Suppressor macrophage treated with lipopolysaccharide for 4 hours (primary cell): ENCODE measurements at places on chromosomes 6 and 20.

DNA sequence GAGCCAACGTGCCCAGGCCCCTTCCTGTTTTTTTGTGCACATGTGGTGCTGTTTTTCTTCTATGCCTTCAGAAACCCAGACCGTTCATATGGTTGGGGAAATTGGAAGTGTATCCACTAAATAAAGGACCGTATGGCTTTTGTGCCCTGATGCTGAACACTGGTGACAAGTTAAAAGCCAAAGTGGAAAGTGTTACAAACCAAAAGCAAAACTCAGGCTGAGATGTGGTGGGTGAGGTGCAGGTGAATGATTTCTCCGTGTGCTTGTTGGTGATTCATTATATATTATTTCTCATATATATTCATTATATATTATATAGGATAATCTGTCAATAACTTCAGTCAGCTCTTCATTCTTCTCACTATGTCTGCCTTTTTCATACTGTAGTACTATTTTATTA is 148.6 kb downstream of the SOBP start:
- no peak for DNase-seq

GRCh38 chr6:69593706-69594105 is 203.1 kb downstream of the LMBRD1 start:
- no peak for DNase-seq

DNA sequence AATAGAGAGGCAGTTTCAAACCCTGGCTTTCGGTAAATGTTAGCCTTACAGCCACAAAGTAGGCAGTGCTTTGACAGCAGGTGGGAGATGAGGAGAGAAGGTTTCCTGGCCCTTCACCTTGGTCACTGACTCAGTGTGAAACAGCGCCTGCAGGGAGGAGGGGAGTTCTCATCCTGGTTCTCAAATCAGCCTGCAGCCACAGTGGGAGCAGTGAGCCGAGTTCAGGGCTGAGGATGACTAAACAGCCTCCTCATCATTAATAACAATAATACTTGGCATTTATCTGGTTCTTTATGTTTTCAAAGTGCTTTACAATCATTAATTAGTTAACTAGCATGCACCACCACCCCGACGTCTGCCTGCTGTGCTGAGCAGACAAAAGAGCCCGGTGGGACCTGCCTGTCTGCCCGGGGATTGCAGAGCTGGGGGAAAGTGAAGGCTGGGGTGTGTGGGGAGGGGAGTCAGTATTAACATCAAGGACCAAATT is 59.6 kb downstream of the PRDM1 start:
- DNase-seq, result no peak

GRCh38 chr6:37851997-37852524 is 32.5 kb downstream of the ZFAND3 start:
- no peak for DNase-seq

- DNase-seq, result no peak
These were observed 25.3 kb upstream of the CCND3 start for GRCh38 chr6:41966961-41967311.

DNA sequence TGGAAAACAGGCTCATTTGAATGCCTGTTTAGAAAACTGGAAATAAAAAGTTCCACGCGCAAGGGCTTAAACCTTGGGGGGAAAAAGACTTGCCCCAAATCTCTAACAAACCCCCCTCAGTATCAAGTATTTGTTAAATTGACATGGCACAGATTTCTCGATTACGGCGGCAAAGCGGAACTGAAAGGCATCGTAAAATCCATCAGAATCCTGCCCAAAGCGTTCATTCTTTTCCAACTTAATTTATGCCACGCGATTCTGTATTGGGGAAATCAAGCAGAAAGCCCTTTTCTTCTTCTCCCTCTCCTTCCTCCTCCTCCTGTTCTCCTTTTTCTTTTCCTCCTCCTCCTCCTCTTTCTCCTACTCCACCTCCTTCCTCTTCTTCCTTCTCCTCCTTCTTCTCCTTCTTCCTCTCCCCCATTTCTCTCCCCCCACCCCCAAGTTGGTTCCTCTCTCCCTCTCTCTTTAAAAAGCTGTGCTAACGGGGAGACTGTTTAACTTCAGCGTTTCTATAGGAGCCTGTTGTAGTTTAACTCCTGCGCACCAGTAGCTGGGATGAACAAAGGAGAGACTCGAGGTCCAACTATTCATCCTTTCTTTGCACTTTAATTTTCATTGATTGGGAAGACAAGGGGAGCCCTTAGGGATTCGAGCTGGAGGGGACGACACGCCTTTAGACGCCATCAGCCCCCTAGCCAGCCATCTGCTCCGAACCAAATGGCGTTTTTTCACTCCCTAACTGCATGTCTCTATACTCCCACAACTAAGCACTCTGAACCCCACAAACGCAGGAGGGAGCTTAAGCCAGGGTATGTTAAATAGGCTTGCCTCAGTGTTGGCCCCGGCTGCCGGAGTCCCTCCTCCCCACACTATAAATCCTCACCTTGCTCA is 2.7 kb upstream of the DLL1 start:
- no peak for DNase-seq

DNA sequence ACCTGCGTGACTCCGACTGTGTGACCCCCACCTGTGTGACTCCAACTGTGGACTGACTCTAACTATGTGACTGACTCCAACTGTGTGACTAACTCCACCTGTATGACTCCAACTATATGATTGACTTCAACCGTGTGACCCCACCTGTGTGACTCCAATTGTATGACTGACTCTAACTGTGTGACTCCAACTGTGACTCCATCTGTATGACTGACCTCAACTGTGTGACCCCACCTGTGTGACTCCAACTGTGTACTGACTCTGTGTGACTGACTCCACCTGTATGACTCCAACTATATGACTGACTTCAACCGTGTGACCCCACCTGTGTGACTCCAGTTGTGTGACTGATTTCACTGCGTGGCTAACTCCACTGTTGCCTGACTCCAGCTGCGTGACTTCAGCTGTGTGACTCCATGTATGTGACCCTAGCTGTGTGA is 38.6 kb downstream of the SYNJ2 start:
- peak; percentile 29 for DNase-seq

DNA sequence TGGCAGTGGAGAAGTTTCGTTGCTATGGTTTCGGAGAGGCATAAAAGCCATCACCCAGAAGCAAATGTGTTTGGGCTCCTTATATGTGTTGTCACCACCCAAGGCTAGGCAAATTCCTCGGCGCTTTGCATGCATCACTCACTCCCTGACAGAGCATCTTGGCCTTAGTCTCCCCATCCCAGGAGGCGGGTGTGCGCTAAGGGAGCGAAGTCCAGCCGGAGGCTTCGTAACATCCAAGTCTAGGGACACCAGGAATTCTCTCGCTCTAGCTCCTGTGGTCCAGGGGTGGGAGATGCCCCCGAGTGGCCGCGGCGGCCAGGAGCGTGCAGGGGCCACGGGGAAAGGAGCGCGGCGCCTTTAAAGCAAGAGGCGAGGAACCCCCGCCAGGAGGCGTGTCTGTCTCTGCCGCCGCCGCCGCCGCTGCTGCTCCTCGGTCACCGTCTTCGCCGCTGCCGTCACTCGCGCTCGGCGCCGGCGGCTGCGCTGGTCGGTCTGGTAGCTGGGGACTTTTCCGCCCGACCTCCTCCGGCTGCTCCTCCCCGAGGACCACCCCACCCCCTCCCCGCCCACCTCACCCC is at the start of gene GRIK2:
Gene GRIK2 (plus strand): TSS at position 458 of the 578 bp plus-strand sequence.
- peak; percentile 3 for DNase-seq

DNA sequence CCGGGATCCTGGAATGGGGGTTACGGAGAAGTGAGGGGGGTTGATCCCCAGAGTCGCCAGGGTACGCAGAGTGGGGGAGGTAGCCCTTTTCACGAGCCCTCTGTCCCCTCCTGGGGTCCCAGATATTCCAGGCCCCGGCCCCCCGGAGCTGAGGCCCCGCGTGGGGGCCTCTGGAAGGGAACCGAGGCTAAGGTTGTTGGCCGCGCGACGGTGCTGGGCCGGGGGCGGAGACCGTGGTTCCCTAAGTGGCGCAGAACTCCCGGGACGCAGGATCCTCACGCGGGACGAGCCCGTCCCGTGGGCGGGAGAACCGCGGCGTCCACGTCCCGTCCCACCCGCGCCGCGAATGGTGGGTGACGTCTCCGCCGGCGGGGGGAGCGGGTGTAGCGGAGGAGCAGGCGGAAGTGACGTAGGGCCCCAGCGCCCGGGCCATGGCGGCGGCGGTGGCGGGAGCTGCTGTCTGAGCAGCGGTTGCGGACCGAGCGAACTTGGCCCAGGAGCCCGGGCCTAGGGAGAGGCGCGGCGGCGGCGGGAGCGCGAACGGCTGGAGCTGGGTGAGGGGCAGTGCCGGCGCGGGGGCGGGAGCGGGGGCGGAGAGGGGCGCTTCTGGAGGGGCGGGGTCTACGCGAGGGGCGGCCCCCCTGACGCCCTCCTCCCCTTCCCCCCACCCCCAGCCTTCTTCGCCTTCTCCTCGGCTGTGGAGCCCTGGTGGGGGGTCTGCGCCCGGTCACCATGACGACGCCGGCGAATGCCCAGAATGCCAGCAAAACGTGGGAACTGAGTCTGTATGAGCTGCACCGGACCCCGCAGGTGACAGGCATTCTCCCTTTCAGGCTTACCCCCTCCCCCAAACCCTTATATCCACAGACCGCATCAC is at the start of gene RING1:
Gene RING1 (plus strand): TSS at position 410 of the 877 bp plus-strand sequence. CDS start 323 bp downstream, at position 733.
- peak; percentile 90 for DNase-seq

DNA sequence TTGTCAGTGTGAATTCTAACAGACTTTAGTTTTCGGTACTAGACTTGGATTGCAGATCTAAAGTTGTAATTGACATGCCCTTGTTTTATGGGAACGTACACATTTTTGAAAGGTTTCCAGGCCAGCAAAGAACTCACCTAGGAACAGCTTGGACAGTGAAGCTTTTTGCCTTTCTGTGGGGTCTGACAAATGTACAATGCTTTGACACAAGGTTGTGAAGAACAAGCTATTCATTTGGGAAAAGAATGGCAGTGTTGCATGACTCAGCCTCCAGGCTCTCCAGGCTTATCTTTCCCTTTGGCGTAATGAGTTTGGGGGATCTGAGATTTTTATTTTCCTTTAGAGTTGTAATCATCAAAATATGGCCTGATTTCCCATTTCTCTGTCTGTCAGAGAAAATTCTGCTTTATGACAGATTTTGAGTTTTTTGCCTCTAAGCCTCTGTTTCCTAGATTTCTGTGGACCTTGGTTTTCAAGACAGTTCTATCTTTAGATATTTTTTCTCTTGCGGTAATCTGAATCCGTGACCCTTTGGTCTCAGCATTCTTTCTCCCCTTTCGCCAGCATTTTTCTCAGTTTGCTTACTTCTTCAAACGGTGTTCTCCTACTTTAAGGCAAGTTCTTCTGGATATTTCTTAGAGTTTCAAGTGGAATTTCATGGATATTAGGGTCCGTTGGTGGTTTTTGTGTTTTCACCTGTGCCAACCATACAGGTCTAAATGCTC is 221.0 kb downstream of the ADGB start:
- no peak for DNase-seq

DNA sequence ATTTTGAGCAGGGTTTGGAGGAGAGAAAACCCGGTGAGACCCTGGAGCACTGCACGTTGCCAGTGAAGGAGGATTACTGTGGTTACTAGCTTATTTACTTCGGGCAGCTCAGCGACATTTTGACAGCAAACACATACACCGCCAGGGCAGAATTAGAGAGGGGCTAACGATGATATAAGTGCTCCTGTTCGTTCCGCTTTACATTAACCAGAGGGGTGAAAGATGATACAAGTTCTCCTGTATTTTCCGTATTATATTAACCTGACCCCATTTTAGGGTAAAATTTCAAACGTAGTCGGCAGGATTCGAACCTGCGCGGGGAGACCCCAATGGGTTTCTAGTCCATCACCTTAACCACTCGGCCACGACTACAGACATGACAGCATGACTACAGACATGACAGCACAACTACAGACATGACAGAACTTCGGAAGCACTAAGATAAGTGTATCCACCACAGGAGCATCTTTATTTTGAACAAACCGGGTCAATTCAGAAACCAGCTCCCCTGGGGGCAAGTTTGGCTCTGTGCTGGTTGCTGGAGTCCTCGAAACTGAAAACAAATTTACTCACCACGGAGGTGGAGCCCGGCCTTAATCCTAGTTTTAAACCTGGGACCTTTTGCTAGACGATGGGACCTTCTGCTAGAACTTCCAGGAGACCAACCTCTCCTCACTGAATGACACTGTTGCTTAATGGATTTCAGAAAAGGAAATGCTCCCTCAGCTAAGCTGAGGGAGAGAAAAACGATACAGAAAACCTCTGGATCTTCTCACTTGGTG is 80.4 kb upstream of the ZNF184 start:
- DNase-seq, result no peak
